ENCODE measurements at places on chromosomes 3 and 15.

DNA sequence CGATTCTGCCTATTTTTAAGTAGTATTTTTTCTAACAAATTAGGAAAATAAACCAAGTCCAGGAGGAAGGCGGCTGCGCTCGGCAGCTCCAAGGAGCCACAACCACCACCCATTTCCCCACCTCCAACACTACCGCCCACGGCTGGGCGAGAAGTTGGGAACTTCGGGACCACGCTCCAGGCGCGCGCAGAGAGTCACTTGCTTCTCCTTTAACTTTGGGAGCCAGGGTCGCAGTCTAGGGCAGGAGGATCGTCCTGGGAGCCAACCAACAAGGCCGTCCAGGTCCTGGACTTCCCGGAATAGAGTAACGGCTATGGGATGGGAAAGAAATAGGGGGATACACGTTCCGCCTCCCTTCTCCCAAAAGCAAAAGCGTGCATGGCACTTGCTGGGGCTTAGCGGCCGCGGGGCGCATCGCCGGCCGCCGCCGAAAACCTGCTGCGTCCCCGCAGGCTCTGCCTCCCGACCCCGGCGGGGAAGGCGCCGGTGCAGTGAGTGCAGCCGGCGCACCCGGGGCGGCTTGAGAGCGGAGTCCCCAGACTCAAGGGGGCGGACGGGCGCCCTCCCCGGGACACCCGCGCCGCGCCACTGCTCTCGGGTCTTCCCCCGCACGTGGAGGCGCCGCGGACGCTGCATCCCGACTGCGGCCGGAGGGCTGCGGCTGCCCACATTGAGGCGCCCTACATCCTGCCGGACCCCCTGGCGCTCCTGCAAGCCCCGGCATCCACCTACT is 699 bp downstream of the MEGF11 start:
- H3K36me3 ChIP-seq = no peaks in the 10 kb centered on the region
- peaks cover 14% of the 10 kb centered on the region for H3K4me1 ChIP-seq
- H3K27me3 ChIP-seq = peaks cover 76% of the 10 kb centered on the region
- peak; percentile 7 for DNase-seq
- H3K27ac ChIP-seq = no peak overlapping the region

- no peak overlapping the region for H3K27ac ChIP-seq
- H3K4me3 ChIP-seq = no peak overlapping the region
- no peaks in the 10 kb centered on the region for H3K4me1 ChIP-seq
- no peaks in the 10 kb centered on the region for H3K36me3 ChIP-seq
Observed at GRCh38 chr15:48472756-48473155, 141.5 kb downstream of the DUT start.

- no peak overlapping the region for H3K27ac ChIP-seq
- peaks cover 9% of the 10 kb centered on the region for H3K4me1 ChIP-seq
- H3K36me3 ChIP-seq = no peaks in the 10 kb centered on the region
- DNase-seq = no peak
- no peak overlapping the region for H3K4me3 ChIP-seq
- peaks cover 34% of the 10 kb centered on the region for H3K27me3 ChIP-seq
Observed at GRCh38 chr15:69780981-69781380, 316.7 kb downstream of the TLE3 start.

DNA sequence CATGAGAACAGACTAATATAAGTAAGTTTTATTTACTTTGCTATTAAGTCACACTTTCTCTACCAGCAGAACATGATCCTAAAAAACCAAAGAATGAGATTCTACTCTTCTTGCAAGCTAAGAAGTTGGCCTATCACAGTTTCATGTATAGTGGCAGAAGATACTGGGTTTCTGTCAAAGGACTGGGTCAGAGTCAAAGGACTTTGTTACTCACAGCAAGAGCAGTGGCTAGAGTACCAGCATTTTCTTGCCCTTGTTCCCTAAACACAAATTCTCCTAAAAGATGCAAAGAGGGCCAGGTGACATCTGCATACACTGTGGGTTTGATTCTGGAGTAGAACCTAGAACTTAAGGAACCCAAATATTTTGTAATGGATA is 105.2 kb downstream of the CBLB start:
- peaks cover 17% of the 10 kb centered on the region for H3K36me3 ChIP-seq
- DNase-seq = no peak
- H3K27me3 ChIP-seq = no peaks in the 10 kb centered on the region

DNA sequence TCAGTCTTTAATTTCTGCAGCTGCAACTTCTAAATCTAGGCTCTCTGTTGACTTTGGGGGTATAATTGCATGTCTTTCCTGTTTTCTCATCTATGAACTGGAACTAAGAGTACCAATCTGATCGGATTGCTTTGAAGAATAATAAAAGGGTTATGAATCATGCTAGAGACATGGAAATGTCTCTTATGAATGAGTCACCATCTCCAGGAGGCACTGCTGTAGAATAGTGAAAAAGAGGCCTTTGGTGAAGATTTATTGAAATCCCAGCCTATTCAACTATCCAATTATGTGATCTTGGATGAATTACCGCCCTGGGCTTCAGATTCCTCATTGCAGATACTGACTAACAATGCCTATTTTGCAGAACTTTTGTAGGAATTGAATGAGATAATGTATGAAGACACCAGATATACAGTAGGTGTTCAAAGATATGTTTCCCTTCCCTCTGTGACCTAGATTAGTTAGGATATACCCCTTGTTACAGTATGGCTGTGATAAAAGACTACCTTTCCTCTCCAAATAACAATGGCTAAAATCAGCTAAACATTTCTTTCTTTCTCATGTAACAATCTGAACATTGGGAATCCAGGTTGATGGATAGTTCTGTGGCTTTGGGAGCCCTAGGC is 11.5 kb upstream of the CMTM8 start:
- no peak overlapping the region for H3K4me3 ChIP-seq
- peaks cover 8% of the 10 kb centered on the region for H3K27me3 ChIP-seq
- no peak overlapping the region for H3K27ac ChIP-seq

DNA sequence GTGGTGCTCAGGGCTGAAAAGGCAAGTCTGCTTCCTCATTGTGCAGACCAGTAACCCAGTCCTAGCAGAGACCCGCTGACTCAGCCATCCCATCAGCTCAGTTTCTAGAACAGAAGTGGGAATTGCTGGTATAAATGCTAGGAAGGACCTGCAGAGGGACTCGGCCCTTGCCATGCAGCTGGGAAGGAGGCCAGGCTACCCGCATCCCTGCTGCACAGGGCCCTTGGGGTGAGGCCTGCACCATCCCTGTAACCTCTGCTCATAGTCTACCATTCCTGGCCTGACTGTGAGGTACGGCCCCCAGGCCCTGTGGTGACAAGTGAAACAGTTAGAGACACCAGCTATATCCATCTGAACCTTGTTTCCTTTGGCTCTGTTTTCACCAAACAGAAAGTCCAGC is 23.5 kb downstream of the RAB6B start:
- peaks cover 32% of the 10 kb centered on the region for H3K27me3 ChIP-seq
- H3K36me3 ChIP-seq = peaks cover 3% of the 10 kb centered on the region
- DNase-seq = no peak

- peaks cover 4% of the 10 kb centered on the region for H3K4me1 ChIP-seq
- H3K27ac ChIP-seq = no peak overlapping the region
- H3K27me3 ChIP-seq = no peaks in the 10 kb centered on the region
- H3K36me3 ChIP-seq = no peaks in the 10 kb centered on the region
Observed at GRCh38 chr3:153146191-153147053, 15.6 kb upstream of the RAP2B start.

GRCh38 chr3:4343258-4343657 is 40.1 kb downstream of the SETMAR start:
- no peak overlapping the region for H3K27ac ChIP-seq
- DNase-seq = no peak
- H3K36me3 ChIP-seq = no peaks in the 10 kb centered on the region
- no peaks in the 10 kb centered on the region for H3K27me3 ChIP-seq
- no peak overlapping the region for H3K4me3 ChIP-seq

DNA sequence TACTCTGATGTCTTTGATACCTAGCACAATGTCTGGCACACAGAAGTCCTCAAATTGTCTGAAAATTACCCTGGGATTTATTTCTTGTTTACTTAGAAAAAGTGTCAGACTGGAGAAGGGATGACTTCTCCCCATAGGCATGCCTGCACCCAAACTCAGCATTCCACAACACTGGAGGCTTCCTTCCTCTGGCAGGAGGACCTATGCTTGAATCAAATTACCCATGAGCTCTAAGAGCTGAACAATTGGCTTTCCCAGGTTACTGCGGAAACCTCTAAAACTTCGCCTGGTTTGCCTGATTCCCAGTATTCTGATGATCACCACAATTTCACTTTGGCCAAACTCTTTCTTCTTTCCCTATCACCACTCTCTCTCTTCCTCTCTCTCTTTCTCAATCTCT is 217.4 kb downstream of the DIPK2A start:
- H3K4me3 ChIP-seq = no peak overlapping the region
- DNase-seq = no peak
- no peak overlapping the region for H3K27ac ChIP-seq
- H3K4me1 ChIP-seq = peaks cover 8% of the 10 kb centered on the region
- no peaks in the 10 kb centered on the region for H3K36me3 ChIP-seq
- no peaks in the 10 kb centered on the region for H3K27me3 ChIP-seq

DNA sequence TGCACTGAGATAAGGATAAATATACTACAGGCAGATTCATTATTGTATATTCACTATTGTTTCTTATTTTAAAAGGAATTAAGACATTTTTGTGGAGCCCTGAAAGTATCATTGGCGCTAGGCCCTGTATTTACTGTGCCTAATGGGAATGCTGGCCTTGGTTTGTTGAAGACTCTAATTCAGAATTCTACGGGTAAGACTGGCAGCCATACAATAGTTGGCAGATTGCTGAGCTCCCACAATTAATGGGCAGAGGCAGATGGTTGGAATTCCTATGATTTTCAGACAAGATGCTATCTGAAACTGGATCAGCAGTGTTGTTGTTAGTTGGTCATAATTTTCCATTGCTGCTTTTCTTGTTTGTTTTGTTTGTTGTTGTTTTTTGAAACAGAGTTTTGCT is 14.7 kb downstream of the PGBD4 start:
- no peak overlapping the region for H3K4me3 ChIP-seq
- DNase-seq = no peak
- H3K27ac ChIP-seq = no peak overlapping the region
- H3K36me3 ChIP-seq = peaks cover 3% of the 10 kb centered on the region
- no peaks in the 10 kb centered on the region for H3K4me1 ChIP-seq

GRCh38 chr3:170585937-170586310 is at the start of gene SLC7A14:
Gene SLC7A14 (minus strand): TSS chr3:170586075. CDS start chr3:170526936, 59,139 bp downstream.
- H3K4me1 ChIP-seq = peaks cover 2% of the 10 kb centered on the region
- DNase-seq = no peak
- H3K27me3 ChIP-seq = peaks cover 51% of the 10 kb centered on the region
- no peaks in the 10 kb centered on the region for H3K36me3 ChIP-seq

GRCh38 chr3:27089645-27090044 is 279.5 kb downstream of the NEK10 start:
- H3K27me3 ChIP-seq = peaks cover 7% of the 10 kb centered on the region
- H3K4me1 ChIP-seq = no peaks in the 10 kb centered on the region
- H3K27ac ChIP-seq = no peak overlapping the region
- no peaks in the 10 kb centered on the region for H3K36me3 ChIP-seq
- DNase-seq = no peak

DNA sequence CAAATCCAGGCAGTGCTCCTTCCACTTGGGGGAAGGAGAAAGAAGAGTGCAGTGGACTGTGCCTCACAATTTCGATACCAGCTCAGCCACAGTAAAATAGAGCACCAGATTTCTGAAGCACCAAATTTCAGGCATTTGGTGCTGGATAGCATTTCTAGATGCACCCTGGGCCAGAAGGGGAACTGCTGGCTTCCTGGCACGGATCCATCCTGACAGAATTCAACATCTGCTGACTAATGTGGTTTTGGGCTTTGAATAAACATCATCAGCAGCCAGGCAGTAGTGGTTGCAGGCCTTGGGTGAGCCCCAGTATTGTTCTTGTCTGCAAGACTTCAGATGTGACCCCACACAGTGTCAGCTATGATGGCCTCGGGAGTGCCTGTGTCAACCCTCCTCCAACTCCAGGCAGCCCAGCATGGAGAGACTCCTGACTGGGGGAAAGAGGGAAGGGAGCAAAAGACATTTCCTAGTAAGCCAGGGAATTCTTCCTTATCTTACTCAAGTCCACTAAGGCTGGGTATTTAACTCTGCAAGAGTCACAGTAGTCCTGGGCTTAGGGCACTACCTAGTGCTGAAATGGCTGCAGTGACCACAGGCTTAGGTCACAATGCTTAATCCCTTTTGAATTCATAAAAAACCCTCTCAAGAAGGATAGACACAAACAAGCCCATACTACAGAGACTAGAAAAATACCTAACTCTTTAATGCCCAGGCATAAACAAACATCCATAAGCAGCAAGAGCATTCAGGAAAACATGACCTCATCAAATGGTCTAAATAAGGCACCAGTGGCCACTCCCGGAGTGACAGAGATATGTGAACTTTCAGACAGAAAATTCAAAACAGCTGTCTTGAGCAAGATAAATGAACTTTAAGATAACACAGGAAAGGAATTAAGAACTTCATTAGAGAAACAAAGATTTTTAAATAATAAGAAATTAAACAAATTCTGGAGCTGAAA is 74.7 kb downstream of the SPATA16 start:
- no peak overlapping the region for H3K27ac ChIP-seq
- no peaks in the 10 kb centered on the region for H3K27me3 ChIP-seq
- H3K4me3 ChIP-seq = no peak overlapping the region
- H3K36me3 ChIP-seq = no peaks in the 10 kb centered on the region
- no peaks in the 10 kb centered on the region for H3K4me1 ChIP-seq
- no peak for DNase-seq

DNA sequence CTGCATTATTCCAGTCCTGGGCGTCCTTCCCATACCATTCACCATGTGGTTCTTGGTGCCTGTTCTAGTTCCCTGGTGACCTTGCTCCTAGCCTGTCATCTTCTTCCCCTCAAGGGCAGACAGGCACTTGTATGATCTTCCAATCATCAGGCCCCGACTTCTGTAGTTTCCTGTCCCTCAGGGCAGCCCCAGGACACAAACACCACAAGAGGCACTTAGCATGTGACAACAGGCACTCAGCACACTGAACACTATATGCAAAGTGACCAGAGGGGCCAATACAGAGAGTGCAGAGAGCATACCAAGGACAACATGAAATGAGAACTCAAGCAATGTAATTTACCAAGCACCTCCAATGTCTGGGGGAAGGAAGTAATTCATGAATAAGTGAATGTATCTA is 17.9 kb downstream of the TMEM40 start:
- no peak overlapping the region for H3K4me3 ChIP-seq
- no peaks in the 10 kb centered on the region for H3K36me3 ChIP-seq
- no peaks in the 10 kb centered on the region for H3K4me1 ChIP-seq
- H3K27me3 ChIP-seq = peaks cover 28% of the 10 kb centered on the region
- DNase-seq = no peak

DNA sequence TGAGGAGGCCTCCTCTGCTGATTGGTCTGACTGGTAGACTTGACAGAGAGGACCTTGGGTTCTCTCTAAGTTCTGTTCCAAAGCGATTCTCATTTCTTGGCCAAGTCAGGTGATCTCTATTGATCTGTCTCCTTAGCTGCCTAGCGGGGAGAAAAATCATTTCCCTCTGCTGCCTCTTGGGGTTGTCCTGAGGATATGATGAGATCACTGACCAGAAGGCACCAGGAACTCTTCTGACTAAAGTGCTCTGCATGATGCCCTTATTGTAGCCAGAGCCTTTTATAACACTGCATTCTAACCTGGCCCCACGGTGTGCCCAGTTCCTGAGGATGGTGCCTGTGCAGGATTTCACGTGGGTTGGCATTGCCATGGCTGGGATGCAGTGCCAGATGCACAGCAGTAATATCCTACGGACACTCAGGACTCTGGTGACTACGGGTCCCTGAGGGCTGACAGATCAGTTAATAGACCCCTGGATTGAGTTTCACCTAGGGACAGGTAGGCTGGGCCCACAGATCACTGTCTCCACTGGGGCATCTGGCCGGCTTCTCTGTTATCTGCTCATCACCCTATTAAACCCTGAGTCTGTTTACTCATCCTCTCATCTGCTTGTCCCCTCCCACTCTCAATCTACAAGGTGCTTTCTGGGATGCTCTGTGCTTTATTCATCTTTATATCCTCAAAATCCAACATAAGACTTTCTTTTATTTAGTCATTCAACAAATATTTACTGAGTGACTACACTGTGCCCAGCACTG is 3.9 kb upstream of the HEG1 start:
- H3K27me3 ChIP-seq = peaks cover 25% of the 10 kb centered on the region
- DNase-seq = no peak
- H3K36me3 ChIP-seq = peaks cover 4% of the 10 kb centered on the region
- no peak overlapping the region for H3K4me3 ChIP-seq
